GM06990 (cell line): ENCODE measurements at places on chromosomes 7 and 10.

DNA sequence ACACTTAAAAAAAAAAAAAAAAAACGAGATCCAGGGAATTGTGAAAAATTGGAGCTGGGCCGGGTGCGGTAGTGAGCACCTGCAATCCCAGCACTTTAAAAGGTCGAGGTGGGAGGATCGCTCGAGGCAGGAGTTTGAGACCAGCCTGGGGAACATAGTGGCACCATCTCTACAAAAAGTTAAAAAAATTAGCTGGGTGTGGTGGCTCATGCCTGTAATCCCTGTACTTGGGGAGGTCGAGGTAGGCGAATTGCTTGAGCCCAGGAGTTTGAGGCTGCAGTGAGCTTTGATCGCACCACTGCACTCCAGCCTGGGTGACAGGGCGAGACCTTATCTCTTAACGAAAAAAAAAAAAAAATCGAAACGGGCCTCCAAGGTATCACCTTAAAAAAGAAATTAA is 2.0 kb downstream of the CLDN4 start:
- no peak for DNase-seq

DNA sequence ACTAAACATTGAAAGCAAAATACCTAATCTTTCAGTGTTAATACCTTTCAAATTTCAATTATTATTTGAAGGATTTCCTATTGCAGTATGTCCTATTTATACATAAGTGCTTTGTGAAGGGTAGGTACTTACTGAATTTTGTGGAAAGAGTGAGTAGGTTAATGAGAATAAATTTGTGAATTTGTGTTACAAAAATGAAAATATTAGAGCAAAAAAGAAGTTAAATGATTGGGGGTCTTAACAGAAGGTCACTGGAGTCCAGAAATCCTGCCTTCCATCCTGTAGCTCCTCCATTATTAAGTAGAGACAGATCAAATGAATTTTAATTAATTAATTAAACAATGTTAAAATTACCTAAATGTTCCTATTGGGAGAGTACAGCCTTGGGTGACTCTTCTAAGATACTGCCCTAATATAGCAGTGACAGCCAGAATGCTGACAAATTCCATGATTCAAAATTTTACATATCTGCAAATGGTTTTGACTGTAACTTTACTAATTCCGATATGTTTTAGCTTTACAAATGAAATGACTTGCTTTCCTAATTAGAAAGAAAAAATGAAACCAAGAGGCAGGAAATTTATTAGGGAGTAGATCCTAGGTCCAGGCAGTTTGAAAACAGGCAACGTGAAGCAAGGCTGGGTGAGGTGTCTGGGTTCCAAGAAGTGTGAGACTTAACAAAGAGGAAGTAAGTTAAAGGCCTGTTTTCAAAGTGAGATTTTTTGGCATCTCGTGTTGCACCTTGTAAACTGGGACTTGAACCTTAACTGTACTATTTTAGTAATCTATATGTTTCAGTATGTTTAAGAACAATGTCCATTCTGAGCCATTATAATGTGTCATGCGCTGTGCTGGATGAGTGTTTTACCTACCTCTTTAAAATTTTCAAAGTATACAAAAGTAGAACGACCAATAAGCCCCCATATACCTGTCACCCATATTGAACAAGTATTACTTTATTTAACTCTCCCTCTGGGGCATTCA is 1.5 kb downstream of the PIK3CG start:
- DNase-seq, result peak; percentile 65

GRCh38 chr10:11225935-11226334 is 208.3 kb downstream of the CELF2 start:
- peak; percentile 43 for DNase-seq

GRCh38 chr7:63029207-63029522 is 969.5 kb upstream of the ZNF722 start:
- DNase-seq, result no peak

GRCh38 chr10:1872151-1872726 is 134.9 kb upstream of the ADARB2 start:
- no peak for DNase-seq

GRCh38 chr7:67554986-67555385 is 558.4 kb downstream of the TYW1 start:
- DNase-seq, result no peak

- DNase-seq, result no peak
Measured at GRCh38 chr7:130127821-130128317, 57.5 kb downstream of the KLHDC10 start.

- DNase-seq, result no peak
Measured at GRCh38 chr10:99605351-99605750, 14.9 kb downstream of the SLC25A28 start.

- DNase-seq, result no peak
Measured at GRCh38 chr7:150937848-150938561, 40.1 kb downstream of the KCNH2 start.

DNA sequence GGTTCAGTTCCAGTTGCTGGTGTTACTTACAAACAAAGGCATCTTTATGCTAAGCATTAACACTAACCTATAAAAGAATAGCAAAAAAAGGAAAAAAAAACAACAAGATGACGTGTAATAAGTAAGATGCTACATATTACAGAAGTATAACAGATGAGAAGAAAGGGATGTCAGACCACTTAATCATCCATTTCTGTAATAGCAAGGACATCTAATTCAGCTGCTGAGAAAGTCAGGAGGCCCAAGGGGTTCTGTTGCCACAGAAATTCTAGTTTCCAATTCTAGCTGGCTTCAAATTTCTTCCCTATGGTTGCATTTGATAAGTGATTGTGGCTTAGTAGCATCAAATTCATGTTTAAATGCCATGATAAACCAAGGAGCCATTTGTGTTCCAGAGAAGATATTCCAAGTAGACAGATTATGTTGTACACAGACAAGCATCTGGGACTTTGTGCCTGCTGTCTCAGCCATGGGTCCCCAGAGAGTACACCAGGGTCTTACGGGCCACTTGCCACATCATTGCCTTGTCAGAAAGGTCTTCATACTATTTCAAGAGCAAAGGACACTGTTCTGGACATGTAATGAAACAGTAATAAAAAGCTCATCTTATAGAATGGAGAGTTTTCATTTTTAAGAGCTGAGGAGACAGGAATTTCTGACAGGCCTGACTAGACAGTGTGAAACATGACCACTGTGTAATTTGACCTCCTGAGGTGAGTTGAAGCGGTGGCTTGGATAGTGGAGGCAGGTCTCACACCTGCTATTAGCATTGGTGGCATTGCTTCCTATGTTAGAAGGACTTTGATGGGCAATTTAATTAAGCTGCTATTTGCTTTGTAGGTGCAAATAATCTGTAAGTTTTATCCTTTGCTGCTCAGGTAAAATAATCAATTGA is 4.2 kb upstream of the ASB4 start:
- DNase-seq, result no peak

- no peak for DNase-seq
Measured at GRCh38 chr7:125573126-125573525, 643.5 kb upstream of the POT1 start.

DNA sequence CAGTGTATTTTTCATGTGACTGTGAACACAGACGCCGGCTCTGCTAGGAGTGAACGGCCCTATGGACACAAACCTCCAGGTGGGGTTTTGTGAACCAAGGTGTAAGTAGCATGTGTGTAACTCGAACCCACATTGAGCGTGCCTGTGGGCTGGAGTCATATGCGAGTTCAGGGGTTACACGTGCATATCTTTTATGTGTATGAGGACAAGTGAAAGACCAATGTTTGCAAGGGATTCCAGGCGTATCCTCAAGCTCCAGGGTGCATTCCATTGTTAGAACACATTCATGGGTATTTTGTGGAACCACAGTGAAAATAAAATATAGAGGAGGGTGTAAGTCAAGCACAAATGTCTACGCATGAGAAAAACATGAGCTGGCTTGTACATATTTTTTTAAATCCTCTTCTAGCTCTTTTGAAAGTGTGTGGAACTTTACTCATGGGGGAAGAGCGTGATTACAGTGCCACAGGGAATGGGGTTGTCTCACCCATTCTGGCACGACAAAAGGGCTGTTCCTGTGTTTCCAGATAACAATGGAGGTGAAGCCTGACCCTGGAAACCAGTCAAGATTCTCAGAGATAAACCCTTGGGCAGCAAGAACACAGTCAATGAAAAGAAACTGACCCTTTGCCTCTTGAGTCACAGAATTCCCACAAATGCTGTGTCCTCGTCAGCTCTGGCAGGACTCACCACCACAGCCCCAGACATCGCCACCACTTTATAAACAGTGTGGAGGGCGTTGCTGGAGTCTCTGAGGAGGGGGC is 37.0 kb upstream of the GOT1 start:
- no peak for DNase-seq

- DNase-seq, result no peak
Measured at GRCh38 chr7:50330254-50330653, 25.7 kb downstream of the IKZF1 start.

DNA sequence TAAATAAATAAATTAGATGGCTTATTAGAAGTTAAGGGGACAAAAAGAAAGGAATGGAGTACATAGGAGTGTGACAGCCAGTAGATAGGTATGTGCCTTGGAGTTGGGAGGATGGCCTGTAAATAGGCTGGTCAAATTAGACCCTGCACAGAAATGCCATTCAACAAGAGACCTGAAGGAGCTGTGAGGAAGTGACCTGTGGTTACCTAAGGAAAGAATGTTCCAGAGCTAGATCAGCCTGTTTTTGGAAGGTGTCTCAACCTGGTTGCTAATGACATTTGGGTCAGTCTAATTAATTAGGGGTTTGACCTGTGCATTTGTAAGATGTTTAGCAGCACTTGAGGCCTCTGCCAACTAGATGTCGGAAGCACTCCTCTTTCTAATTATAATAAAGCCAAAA is 315.3 kb upstream of the PLXDC2 start:
- DNase-seq, result no peak

- no peak for DNase-seq
Measured at GRCh38 chr10:58994226-58995057, 182.0 kb upstream of the PHYHIPL start.

DNA sequence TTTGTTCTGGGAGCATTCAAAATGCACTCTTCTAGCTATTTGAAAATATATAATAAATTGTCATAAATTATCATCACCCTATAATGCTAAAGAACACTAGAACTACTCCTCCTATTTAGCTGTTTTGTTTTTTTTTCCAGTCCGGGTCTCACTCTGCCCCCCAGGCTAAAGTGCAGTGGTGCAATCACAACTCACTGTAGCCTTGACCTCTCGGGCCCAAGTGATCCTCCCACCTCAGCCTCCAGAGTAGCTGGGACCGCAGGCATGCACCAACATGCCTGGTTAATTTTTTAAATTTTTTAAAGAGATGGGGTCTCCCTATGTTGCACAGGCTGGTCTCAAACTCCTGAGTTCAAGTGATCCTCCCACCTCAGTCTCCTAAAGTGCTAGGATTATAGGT is 41.1 kb upstream of the MTPAP start:
- DNase-seq, result no peak

DNA sequence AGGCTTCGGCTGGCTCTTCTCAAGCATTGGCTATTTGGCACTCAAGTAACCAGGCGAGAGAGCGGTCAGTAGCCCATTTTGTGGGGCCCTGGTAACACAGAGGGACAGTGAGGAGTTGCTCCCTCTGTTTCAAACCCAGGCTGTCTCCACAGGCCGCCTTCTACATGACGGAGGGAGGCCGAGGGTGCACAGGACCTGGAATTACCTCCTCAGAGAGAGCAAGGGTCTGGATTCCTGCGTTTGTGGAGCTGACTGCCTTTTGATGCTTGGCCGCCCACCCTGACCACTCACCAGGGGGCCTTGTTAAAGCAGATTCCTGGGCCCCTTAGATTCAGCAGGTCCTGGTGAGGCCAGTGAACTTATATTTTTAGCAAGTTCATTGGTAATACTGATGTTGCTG is 12.3 kb downstream of the UPP1 start:
- no peak for DNase-seq

- no peak for DNase-seq
Measured at GRCh38 chr7:156764016-156764669, 123.6 kb downstream of the RNF32 start.

GRCh38 chr7:51017576-51018535 is 235.2 kb upstream of the GRB10 start:
- DNase-seq, result no peak

- DNase-seq, result no peak
Measured at GRCh38 chr7:51255536-51256208, 60.9 kb downstream of the COBL start.

- DNase-seq, result no peak
Measured at GRCh38 chr10:24639124-24639523, 84.6 kb downstream of the ARHGAP21 start.
